ENCODE measurements at places on chromosomes 12 and 14.
A peak's percentile ranks its signal among the peaks of the same experiment; 100 is the strongest.

DNA sequence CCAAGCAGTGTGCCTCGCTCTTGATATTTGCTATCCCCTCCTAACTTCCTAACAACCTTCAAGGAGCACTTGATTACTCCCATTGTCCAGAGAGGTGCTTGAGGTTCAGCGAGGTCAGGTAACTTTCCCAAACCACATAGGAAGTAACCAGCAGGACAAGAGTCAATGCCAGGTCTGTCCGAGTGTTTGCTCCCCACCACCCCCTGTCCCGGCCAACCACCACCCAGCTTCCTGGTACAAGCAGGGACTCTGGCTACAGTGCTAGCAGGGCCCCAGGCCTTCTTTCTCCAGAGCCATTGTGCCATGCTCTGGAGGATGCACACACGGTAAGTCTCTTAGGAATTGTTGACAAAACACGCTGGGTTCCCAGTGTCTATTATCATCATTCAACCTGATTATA lies 49.2 kb downstream of the SYNE3 start:
- DNase-seq, result no peak

GRCh38 chr12:32390572-32391219 lies 8.7 kb upstream of the FGD4 start:
- DNase-seq, result peak; percentile 62

GRCh38 chr14:100530270-100531072 lies 56.7 kb downstream of the BEGAIN start:
- no peak for DNase-seq

DNA sequence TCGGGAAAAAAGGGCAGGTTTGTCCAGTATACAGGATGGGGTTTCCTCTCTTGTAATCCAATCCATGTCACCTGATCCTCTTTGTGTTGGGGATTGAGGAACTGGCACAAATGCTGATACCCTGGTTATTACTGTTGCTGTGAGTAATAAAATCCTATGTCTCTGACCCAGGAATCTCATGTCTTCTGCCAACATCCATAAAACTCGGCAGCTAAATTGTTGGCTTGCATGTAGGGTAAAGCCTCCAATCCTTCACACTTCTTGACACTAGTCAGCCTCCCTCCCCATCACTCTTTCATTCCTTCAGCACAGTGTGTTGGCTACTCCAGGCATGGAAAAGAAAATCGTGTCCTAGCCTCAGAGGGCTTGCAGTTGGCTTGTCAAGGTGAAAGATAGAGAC lies 9.2 kb upstream of the NOS1 start:
- no peak for DNase-seq

GRCh38 chr12:27869567-27869966 lies 89.5 kb upstream of the MANSC4 start:
- no peak for DNase-seq

GRCh38 chr14:99513946-99514551 lies 32.8 kb downstream of the CCNK start:
- no peak for DNase-seq

- peak; percentile 8 for DNase-seq
Observed at GRCh38 chr12:108768591-108769500, 37.5 kb upstream of the CORO1C start.

Measured in NCI-H1092 (cell line).